ENCODE measurements at places on chromosomes 1 and 21.

- DNase-seq, result no peak
Observed at GRCh38 chr21:44996501-44996921, 56.7 kb downstream of the SLX9 start.

GRCh38 chr21:42109873-42110525 lies 38.9 kb downstream of the UMODL1 start:
- DNase-seq, result no peak

DNA sequence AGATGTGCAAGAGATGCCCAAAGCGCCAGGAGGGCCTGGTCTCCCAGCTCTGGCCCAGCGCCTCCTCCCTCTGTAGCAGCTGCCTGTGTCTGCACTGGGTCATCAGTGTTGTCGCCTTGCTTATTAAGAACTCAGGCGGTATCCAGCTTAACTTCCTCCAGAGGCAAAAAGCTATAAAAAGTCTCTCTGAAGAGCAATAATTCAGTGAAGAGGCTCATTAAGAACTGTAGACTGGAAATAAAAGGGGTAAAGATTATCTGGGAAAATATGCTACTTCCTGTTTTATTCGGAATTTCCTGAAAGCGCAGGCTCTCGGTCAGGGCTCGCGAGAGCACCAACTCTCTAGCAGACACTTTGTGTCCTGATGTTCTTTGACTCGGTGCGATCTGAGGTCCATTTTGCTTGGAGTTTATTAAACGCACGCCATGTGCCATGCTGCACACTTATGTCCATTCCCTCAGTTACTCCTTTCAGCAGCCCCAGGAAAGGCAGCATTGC lies 70.4 kb downstream of the MRPS6 start:
- no peak for DNase-seq

DNA sequence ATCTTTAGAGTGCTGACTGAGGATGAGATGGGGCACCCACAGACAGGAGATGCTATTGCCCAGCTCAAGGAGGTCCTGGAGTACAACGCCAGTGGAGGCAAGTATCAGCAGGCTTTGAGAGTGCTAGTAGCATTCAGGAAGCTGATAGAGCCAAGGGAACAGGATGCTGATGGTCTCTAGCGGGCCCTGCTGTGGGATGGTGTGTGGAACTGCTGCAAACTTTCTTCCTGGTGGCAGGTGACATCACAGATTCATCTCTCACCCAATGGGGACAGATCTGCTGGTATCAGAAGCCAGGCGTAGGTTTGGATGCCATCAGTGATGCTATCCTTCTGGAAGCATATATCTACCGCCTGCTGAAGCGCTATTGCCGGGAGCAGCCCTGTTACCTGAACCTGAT lies 609.8 kb upstream of the NCAM2 start:
- no peak for DNase-seq

Data from activated CD8-positive, alpha-beta memory T cell treated with anti-CD3 and anti-CD28 coated beads for 4 hours (primary cell).